ENCODE measurements at places on chromosomes 1 and 21.

GRCh38 chr1:81499487-81499886 is 301.2 kb upstream of the ADGRL2 start:
- DNase-seq: no peak

DNA sequence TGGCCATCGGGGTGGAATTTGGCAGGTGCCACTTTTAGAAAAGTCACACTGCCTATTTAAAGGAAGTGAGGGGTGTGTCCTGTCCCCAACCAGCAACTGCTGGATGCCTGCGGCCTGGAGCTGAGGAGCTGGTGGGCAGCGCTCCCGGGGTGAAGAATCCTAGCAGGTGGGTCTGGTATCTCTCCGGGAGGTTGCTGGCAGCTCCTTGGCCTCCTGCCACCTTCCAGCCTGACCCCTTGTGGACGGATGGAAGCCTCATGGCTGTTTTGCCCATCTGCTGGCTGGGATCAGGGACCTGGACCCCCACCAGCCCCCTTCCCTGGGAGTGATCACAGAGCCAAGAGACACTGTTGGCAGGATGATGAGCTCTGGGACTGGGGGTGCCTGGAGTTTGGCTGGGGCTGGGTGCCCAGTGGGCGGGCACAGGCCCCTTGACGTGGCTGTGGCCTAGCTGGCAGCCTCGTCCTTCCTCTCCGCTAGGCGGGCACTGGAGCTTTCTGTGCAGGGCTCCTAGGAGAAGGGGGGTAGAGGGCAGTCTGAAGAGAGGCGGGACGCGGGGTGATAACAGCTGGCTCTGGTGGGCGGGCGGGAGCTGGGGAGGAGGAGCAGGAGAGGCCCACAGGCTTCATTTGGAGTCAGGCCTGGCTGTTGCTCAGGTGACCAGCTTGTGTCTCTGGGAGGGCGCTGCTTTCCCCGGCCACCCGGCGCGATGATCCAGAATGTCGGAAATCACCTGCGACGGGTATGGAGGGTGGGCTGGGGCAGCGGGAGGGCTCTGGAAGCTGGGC is at the start of gene ACOT11:
Gene ACOT11 (plus strand): TSS at position 628 of the 788 bp plus-strand sequence. CDS start 82 bp downstream, at position 710.
- DNase-seq: peak; percentile 83

GRCh38 chr21:19368944-19369343 is 965.4 kb upstream of the TMPRSS15 start:
- no peak for DNase-seq

GRCh38 chr21:41426676-41427404 is 801 bp downstream of the MX1 start:
- peak; percentile 28 for DNase-seq

GRCh38 chr1:158362482-158362881 is 8.8 kb downstream of the CD1E start:
- DNase-seq: no peak

- no peak for DNase-seq
These were observed 20.6 kb upstream of the SLC45A3 start for GRCh38 chr1:205700865-205701401.

DNA sequence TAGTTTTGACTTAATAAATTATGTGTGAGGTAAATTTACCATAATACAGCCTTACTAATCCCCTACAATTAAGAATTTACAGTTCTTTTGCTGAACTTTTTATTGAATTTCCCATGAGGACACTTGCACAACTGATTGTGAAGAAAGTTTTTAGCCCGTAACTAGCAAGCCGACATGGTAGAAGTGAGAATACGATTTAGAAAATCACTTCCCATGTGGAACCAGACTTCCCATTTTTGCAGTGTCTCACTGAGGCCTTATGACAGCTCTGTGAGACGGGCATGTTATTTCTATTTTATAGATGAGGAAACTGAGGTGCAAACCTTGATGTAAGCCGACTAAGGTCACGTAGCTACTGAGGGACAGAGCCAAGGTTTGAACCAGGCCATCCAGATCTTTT is 32.5 kb upstream of the LMO4 start:
- DNase-seq: no peak

GRCh38 chr1:234929369-234929768 is 199.3 kb downstream of the TOMM20 start:
- no peak for DNase-seq

GRCh38 chr1:53292690-53293089 is 35.2 kb downstream of the LRP8 start:
- DNase-seq: no peak

- no peak for DNase-seq
These were observed 70.6 kb downstream of the ALPL start for GRCh38 chr1:21579791-21580190.

DNA sequence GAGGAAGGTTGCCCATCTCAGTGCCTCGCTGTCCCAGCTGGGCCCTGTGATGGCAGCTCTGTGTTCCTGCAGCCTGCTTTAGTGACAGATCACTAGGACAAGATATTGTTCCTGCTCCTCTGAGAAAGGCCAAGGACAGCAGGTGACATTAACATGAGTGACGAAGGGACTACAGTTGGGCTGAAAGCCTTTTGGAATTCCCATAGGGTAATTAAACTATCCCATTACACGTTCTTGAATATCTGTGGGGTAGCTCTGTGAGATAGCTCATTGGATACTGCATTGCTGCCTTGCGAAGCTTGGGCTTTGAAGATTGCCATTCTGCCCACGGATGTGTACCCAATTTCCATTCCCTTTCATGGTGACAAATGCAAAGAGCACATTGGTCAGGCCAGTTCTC is 78.2 kb upstream of the COA6 start:
- DNase-seq: no peak

GRCh38 chr1:77756052-77756754 is 3.4 kb downstream of the USP33 start:
- DNase-seq: no peak

DNA sequence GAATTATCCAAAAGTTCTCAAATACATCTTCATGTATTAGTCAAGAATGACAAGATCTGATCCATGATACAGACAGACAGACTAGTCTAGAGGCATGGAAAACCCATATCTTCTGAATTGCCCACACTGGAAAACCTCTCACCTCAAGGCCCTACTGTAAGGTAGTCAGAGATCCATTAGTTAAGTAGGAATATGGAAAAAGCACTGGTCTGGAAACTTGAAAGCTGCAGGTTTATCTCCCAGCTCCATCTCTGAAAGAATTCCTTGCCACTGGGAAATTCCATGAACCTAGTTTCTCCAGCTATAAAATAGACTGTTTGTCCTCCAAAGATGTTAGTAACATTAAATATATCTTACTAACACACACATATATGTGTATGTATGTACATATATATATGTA is 169.2 kb downstream of the AKT3 start:
- no peak for DNase-seq

DNA sequence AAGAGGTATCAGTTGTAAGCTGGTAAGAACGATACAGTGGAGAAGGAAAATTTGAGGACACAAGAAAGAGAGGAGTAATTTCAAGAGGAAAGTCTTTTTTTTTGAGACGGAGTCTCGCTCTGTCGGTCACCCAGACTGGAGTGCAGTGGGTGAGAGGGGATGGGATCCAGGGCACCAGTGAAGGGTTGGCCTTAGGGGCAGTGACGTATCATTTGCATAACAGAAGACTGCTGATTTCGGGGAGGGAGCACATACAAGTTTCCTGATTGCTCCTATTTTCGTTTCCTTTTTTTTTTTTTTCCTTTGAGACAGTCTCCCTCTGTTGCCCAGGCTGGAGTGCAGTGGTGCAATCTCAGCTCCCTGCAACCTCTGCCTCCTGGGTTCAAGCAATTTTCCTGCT is 4.2 kb downstream of the S100A13 start:
- DNase-seq: no peak

GRCh38 chr1:173354937-173355280 is 122.2 kb upstream of the PRDX6 start:
- no peak for DNase-seq
